ENCODE measurements at places on chromosomes 2 and 18. TPM values are rescaled to one million over a fixed set of nuclear protein-coding genes. Genes with fewer than 3 reads are reported as not detected.

The SERPINB7 gene
- total RNA-seq: 19.6 TPM

The SERPINB11 gene
- total RNA-seq: not detected

The CNDP1 gene
- total RNA-seq: not detected

The SATB2 gene
- total RNA-seq: 22.1 TPM

The EFHD1 gene
- total RNA-seq: 1.9 TPM

The RIF1 gene
- 35.5 TPM for total RNA-seq

The POTEJ gene
- total RNA-seq: not detected

The DSC2 gene
- 0.12 TPM for total RNA-seq

The NDC80 gene
- 2.9 TPM for total RNA-seq
